ENCODE measurements at places on chromosomes 7 and 10.

DNA sequence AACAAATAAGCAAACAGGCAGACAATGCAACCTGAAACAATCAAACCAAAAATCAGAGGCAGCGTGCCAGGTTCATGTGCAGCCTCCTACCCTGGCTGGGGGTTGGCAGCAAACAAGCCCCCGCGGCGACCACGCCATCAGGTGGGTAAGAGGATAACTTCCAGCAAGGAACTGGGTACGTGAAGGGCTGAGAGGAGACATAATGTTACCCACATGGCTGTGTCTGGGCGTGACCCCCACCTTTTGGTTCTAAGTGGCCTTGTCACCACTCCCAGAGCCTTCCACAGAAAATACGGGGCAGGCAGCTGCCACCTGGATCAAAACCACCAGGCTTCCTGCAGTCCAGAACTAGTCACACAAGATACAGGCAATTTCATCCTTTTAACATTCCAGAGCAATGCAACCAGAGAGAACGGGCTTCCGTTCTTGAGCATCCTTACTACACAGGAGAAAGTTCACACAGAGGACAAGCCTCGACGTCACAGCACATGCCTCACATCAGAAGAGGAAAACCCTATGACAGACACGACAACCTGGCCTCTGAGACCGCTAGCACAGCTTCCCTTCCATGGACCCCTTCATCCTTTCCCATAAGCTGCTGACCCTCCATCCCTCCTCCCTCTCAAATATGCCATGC lies 171.0 kb downstream of the GRID1 start:
- no peak for DNase-seq

DNA sequence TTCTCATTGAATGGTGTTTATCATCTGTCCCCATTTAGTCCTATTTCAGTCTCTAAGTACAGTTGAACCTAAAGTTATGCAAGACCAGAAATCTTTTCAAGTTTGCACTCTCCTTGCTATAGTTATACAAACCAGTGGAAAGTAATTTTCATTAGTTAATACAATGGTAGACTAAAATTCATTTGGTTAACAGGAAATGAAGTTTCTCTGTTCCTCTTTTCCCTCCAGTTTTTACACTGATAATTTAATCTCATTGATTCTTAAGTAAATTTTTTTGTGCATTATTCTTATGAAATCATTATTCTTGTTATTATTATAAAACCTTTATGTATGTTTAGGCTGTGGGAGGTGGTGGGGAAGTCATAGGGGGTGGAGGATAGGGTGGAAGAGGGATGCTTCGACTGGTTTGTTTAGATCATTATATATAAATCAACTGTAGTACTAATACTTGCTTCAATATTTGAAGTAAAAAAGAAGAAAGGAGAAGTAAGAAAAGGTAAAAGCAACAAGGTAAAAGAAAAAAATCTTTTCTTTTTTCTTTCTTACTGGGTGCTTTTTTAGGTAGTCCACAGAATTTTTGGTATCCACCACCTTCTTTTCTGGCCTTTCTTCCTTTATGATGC lies 104.1 kb downstream of the GPR85 start:
- DNase-seq = no peak

DNA sequence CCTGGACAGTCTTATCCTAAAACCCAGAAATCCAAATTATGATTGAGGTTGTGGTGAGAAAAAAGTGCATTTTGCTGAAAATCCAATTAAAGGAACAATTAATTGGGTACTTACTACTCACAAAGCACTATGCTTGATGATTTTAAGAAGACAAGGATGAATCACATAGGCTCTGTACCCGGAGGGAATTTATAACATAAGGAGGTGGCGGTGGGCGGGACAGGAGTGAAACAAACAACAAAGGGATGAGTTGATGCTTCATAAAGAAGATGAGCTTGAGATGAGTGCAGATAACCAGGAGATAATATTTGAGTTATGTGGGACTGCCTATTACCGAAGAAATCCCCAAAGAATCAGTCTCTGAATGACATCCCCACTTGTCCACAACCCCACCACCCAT lies 171.1 kb upstream of the FZD8 start:
- no peak for DNase-seq

GRCh38 chr7:92641921-92642511 lies 51.8 kb upstream of the FAM133B start:
- DNase-seq = no peak

- DNase-seq = no peak
Observed at GRCh38 chr10:122286867-122287266, 15.8 kb downstream of the BTBD16 start.

All from stimulated activated CD8-positive, alpha-beta memory T cell treated with anti-CD3 and anti-CD28 coated beads, Interleukin-4, amount 100 ng/mL, for 1 hour (primary cell).